ENCODE measurements at places on chromosomes 1 and 21.

- no peak for DNase-seq
Observed at GRCh38 chr1:32947669-32948389, 16.8 kb downstream of the RNF19B start.

GRCh38 chr21:46618738-46619379 is 14.0 kb upstream of the S100B start:
- DNase-seq: no peak

DNA sequence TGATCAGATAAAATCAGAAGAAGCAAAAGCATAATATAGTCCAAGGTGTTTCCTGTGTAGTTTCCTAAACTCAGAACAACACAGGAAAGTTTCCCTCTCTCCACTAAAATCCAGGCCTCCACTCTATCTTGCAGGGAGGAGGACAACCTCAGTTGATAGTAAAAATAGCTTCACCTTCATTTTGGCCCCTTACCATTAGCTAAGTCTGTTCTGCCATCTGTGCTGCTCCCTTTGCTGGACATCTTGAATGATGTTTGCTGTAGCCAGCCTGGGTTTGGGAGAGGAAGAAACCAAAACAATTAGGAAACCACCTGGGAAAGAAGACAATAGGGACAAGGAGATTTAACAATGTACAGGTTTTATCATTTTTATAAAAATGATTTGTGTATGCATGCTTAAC is 18.6 kb downstream of the DCAF8 start:
- DNase-seq: no peak

DNA sequence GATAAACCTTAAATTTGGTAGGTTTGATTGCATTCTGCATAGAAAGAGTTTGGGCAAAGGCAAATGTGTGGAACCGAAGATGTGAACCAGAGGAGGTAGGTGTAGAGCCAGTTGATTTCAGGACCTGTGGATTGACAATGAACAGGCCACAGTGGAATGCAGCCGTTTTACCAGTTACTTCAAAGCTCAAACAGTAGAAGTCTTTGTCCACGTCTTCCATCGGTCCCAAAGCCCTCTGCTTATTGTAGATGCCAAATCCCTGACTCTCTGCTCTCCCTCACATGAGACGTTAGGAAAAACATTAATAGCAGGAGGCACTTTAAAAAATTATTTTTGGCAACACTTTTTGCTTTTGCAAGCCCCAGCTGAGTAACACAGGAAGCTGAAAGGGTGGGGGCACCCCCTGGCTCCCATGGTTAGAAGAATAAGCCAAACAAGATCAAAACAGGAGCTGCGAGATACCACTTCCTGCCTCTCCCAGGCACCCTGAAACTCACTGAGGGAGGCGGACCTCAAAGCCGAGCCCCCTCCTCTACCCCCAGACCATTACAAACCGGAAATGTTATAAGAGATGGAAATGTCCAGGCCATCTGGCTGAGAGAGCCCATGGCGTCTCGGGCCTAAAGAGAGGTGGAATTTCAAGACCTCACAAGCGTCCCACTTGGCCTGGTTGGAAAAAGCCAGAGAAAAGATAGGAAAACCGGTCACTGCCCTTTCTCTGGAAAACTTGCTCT is 13.5 kb downstream of the TRAF3IP3 start:
- DNase-seq: peak; percentile 50

- DNase-seq: peak; percentile 57
Observed at GRCh38 chr1:41919764-41920397, 1.2 kb upstream of the HIVEP3 start.

DNA sequence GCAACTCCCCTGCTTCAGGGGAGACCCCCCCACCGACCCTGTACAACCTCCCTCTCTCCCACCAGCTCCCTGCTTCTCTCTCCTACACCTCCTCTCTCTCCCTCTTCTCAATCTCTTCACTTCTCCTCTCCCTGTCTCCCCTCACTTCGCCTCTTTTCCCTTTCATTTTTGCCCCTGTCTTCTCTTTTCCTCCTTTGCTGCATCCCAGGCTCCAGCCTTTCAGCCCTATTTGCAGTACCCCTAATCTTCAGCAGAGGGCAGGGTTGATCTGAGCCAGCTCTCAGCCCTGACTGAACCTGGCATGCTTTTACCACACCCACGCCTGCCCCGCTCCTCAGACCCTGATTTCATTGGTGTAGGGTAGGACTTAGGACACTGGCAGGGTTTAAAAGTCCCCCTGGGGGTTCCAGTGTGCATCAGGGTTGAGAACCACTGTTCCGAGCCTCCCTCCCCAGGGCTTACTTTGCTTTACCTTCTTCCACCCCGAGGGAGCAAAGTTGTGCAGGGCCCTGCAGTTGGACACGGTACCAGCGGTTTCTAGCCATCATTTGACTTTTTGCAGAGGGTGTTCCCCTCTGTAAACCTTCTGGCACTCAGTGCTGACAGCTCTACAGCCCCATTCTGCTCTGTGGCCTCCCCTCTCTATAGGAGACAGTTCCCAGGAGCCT is 67.3 kb upstream of the CNTN2 start:
- DNase-seq: peak; percentile 10

GRCh38 chr1:167643441-167643840 is 13.4 kb downstream of the RCSD1 start:
- no peak for DNase-seq

DNA sequence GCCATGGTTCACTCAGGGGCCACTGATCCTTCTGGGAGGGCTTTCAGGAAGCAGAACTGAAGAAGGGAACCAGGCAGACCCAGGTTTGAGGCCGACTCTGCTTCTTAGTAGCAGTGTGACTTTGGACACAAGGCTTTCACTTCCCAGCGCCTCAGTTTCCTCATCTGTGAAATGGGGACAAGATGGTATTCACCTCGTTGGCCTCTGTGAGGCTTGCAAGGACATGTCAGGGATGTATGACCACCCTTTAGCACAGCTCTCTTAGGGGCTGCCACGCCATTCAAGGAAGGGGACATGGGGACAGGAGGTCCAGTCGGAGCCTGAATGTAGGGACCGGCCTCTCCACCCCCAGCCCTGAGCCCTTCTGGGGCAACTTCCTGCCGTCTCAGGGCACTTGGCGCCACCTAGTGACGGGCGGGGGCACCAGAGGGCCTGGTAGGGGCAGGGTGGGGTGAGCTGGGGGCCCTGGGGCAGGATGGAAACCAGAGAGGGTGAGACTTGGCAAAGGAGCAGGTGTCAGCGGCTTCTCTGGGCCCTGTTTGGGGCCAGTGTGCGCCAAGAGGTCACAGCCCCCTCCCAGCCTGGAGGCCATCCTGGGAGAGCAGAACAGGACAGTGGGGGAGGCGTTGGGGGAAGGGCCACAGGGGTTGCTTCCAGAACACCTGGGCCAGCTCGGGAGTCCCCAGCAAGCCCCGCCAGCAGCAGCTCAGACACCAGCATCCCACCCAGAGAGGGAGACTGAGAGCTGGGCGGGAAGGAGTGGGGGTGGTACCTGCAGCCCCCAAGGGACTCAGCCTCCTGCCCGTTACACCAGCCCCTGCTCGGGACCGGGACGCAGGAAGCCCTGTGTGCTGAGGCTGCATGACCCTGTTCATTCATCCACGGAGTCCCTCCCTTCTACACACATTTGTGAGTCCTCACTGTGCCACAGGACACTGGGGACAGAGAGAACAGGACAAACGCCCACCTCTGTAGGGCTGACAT is 102.5 kb upstream of the TARDBP start:
- peak; percentile 54 for DNase-seq

- DNase-seq: no peak
Observed at GRCh38 chr21:26847002-26847401, 1.8 kb upstream of the ADAMTS1 start.

GRCh38 chr1:83547901-83548300 is 451.0 kb downstream of the TTLL7 start:
- DNase-seq: no peak

DNA sequence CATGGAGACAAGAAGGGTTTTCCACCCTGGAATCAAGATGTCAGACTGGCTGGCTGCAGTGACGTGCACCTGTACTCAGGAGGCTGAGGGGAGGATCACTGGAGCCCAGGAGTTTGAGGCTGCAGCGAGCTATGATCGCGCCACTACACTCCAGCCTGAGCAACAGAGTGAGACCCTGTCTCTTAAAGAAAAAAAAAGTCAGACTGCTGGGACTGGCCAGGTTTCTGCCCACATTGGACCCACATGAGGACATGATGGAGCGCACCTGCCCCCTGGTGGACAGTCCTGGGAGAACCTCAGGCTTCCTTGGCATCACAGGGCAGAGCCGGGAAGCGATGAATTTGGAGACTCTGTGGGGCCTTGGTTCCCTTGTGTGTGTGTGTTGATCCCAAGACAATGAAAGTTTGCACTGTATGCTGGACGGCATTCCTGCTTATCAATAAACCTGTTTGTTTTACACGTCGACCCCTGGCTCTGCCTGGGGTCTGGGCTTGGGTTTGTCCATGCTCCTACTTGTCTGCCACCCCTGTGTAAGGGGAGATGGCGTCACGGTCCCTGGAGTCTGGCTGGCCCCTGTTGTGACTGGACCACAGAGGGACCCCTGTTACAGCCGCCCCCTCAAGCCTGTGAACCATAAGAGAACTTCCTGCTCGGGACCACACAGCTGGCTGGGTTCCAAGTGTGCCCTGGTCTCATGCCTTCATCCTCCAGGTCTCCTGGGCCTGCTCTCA is 20.9 kb upstream of the VPS13D start:
- DNase-seq: peak; percentile 83

DNA sequence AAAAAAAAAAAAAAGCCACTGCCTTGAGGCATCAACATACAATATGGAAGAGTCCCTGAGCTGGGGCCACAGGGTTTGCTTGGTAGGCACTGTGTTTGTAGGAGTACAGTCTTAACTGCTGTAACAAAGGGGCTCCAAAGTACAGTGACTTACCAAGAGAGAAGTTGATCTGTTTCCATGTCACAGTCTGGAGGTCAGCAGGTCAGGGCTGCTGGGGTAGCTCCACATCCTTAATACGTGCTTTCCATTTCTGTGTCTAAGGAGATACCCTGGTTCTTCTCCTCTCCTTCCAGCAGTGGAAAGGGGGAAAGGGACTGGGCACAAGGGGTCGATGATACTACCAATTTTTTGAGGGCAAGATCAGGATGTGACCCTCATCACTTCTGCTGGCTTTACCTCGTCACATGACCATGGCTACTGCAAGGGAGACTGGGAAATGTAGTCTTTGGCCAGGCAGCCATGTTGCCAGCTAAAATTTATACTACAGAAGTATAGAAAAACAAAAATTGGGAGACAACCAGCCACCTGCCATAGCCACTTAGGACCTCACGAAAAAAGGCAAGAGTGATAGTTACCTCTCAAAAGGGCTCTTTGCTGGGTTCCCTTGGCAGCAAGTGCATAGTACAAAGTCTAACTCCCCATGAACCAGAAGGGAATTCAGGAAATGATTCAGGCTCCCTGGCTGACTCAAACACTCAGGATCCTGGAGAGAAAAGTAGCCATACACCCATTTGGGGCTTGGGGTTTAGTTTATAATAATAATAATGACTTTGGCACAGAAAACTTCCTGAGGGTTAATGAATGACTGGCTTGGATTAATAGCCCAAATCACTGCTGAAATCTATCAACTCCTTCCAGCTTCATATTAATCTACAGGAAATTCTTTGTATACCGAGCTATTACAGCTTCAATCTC is 52.7 kb upstream of the ATP5PO start:
- DNase-seq: no peak

DNA sequence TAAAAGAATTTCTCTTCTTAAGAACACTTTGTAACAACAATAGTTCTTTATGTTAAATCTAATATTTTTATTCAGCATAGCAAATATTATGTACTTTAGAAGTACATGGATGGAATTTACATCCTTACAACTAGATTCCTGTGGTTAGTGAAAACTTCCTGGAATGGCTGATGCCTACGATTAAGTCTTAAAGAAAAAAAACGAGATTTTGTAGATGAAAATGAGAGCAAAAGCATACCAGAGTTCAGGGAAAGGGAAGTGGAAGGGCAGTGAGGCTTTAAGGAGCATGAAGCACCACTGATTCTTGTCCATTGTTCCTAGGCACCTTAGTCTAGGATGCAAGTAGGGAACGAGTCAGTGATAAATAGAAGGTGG is 26.7 kb downstream of the CFH start:
- DNase-seq: no peak

DNA sequence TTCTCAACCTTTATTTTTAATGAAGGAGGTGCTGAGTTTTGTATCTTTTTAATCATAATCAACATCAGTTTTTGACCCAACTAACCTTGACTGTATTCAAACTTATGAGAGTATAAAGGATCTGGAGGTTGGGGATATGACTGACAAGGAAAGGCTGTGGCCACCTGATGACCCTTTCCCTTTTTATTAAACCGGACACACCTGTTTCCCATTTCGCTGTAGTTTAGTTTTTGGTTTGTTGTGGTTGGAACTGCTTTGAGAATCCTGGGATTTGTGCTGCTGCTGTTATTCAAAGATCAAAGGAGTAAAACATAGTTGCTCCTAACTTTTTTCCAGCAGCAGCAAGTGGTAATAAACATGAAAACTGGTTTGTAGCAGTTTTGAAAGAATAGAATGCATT is 12.4 kb downstream of the PRPF38A start:
- no peak for DNase-seq

GRCh38 chr1:167563579-167564246 is 10.2 kb upstream of the CREG1 start:
- no peak for DNase-seq

DNA sequence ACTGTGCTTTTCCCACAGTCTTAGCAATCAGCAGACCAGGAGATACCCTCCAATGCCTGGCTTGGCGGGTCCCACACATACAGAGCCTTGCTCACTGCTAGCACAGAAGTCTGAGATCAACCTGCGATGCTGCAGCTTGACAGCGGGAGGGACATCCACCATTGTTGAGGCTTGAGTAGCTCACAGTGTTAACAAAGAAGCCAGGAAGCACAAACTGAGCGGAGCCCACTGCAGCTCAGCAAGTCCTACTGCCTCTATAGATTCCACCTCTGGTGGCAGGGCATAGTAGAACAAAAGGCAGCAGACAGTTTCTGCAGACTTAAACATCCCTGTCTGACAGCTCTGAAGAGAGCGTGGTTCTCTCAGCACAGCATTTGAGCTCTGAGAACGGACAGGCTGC is 33.4 kb downstream of the MNDA start:
- no peak for DNase-seq
